NCI-H1048 (cell line): ENCODE measurements at places on chromosomes 12 and 14.

DNA sequence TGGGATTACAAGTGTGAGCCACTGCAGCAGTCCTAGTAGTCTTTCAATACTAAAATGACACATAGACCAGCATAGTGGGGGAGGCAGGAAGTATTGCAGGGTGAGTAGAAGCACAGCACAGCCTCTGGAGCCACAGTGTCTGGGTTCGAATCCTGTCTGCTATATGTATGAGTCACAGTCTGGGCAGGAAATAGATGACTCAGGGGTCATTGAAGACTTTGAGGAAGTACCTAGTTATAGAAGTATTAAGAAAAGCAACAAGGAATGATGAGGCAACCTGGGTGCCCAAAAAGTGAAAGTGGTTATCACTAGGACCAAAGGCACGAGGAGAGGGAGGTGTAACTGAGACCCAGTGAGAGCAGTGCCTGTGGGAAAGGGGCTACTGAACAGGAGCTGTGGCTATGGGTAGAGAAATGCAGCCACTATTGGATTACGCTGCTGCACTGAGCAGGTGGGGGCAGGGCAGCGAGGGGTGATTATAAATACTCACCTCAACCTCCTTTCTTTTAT is 124.0 kb downstream of the PDE3A start:
- DNase-seq = no peak

DNA sequence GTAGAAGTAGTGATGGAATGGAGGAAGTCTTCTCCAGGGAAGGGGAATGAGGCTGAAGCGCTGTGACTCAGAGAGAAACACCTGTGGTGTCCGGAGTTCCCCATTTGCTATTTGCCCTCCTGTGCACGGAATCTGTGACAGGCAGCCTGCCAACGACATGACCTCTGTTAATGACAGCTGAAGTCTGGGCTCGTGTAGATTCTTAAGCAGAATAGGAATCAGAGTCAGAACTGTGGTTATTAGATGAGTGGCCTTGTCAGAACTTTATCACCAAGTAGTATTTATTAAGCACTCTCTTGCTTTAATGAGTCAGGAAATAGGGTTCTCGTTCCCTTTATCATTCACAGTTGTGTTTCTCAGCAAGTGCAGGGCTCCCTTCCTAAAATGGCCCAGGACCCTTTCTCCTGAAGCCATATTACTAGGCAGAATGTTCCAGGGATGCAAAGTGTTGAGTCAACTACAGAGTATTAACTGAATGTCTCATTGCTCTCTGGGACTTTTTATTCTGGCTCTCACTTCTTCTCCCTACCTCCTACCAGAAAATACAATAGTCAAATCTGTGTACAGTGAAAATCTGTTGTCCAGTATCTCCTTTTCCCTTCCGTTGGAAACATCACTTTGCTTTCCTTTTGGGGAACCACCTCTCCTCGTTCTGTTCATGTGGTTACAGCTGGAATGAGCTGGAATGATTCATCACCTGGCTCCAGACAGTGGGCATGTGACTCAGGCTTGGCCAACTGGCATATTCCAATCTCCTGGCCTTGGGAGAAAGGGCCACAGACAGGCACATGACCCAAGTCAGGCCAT is 77.8 kb upstream of the MAX start:
- DNase-seq = no peak

DNA sequence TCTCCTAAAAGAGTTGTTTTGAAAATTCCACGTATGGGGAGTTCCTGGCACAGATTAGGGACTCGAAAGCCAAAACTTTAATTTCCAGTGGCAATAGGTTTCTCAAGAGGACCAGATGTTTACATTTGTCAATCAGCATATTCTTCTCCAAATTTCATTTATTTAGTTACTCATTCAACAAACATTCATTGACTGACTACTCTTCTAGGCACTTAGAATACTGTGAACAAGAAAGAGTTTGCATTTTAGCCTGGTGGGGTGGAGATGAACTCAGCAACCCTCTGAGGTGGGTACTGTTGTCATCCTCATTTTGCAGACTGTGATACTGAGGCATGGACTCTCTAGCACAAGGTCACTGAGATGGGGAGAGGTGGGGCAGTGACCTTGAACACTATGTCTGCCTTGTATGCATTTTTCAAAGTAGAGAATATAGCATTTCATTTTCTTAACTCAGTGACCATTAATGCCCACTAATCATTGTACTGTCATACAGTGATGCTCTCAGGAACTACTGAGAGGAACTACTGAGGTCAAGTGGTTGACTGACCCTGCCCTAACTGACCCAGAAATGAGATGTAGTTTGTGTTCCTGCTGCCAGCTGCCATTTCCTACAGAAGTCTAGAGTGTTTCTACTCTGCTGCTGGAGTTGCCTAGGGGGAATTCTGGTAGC is 2.2 kb downstream of the L3HYPDH start:
- no peak for DNase-seq

DNA sequence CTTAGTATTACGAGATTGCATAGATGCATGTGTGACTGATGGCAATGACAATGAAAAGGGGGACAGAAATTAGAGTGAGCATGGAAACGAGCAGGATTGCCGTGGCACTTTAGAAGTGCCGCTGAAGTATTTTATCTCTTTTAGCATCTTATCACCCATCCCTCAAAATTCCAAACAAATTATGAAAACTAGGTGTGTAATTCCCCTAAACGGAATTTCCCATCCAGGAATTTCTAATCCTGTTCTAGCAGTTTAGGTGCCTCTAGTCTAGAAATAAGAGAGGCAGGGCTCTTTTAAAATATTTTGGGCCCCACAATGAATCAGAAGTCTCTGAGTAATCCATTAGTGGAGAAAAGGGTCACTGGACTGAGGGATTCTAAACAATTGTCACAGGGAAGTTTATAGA is 947 bp downstream of the TMEM52B start:
- DNase-seq = no peak

DNA sequence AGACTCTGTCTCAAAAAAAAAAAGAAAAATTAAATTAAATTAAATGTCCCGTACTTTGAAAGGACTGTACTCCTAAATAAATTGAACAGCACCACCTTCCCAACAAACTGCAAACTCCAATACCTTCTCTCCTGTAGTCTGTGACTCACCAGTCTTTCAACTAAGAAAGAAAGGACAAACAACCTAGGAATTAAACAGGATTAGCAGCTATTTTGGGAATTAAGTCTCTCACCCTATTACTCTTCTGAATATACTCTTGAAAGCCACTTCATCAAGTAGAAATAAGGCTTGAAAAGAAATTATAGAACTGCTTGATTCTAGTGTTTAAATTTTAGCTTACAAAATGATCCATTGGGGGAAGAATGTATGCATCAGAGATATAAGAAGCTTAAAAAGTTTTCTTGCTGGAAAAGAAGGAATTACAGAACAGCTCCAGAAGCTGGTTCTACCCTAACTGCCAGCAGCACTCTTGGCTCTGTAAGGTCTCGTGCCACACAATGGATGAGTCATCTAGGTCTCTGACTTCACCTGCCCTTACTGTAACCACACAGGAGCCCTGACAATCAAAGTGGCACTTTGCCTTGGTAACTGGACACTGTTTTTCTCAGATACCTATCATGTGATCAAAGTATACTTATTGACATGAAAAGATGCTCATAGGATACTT is 57.0 kb upstream of the CERS5 start:
- no peak for DNase-seq

GRCh38 chr14:61513986-61514830 is 181.1 kb upstream of the HIF1A start:
- DNase-seq = no peak

DNA sequence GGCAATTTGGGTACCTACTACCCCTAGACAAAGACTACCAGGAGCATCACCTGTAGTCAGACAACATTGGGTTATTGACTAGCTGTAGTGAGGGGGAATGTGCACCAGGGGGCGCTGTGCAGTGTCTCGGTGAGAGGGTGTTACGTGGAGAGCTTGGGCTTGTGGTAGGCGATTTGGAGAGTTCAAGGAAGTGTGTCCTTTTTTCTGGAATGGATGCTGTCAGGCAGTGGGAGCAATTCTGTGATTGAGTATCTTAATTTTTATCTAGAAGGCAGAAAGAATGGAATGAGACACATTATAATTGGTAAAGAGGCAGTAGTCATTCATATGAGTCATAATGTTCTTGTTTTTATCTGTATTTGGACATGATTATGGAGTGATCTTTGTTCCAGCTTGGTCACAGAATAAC is 187.7 kb downstream of the GALC start:
- no peak for DNase-seq

DNA sequence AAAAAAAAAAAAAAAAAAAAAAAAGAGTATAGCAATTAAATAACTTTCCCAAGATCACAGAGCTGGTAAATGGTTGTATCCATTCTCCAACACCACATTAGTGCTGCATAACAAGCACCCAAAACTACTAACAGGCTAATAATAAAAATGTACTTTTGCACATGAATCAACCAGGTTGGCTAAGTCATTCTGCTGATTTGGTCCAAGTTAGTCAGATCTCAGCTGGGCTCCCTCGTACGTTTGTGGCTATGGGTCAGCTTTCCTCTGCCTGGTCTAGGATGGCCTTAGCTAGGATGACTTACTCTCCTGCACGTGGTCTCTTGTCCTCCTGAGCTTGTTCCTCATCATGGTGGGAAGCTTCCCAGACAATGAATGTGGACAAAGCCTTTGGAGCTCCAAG is 7.9 kb upstream of the PLEKHG6 start:
- DNase-seq = no peak

GRCh38 chr12:47165934-47166333 is 86.2 kb upstream of the AMIGO2 start:
- no peak for DNase-seq

DNA sequence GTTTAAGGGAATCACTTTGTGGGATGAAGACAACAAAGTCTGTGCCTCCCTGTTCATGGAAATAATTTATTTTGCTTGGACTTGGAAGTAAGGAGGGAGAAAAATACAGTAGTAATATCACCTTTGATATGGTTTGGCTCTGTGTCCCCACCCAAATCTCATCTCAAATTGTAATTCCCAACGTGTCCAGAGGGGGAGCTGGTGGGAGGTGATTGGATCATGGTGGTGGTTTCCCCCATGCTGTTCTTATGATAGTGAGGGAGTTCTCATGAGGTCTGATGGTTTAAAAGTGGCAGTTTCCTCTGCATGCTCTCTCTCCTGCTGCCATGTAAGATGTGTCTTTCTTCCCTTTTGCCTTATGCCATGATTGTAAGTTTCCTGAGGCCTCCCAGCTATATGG is 460.7 kb downstream of the NOVA1 start:
- no peak for DNase-seq
